ENCODE measurements at places on chromosomes 3 and 15.

DNA sequence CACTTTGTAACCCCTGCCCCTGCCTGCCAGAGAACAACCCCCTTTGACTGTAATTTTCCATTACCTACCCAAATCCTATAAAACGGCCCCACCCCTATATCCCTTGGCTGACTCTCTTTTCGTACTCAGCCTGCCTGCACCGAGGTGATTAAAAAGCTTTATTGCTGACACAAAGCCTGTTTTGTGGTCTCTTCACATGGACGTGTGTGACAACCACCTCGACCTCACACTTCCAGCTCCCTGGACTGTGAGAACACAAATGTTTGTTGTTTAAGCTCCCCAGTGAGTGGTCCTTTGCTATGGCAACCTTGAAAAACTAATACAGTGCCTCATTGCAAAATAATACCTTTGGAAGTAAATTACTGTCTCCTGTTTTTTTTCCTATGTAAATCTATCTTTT is 299.2 kb upstream of the POU1F1 start:
- no peak for DNase-seq

- no peak for DNase-seq
Observed at GRCh38 chr3:171775943-171776342, 34.3 kb downstream of the PLD1 start.

DNA sequence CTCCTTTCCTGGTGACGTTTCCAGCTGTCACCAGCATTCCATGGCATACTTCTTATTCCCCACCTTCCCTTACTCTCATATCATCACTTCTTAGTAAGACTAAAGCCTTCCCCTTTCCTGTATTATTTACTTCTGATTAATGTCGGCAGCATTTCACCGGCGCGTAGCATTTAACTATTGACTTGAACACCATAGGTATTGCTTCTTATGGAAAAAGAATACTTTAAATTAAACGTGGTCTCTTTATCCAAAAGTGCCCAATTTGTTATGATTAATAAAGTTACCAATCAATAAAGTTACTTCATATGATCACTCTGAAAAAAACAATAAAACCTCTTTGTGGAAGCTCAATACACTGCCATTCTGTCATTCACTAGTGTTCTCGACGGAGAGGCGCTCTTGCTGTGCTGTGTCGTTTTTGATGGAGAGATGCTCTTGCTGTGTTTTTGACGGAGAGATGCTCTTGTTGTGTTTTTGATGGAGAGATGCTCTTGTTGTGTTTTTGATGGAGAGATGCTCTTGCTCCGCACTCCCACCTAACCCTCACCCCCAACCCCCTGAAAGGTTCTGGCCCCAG is 165.0 kb downstream of the XXYLT1 start:
- no peak for DNase-seq

DNA sequence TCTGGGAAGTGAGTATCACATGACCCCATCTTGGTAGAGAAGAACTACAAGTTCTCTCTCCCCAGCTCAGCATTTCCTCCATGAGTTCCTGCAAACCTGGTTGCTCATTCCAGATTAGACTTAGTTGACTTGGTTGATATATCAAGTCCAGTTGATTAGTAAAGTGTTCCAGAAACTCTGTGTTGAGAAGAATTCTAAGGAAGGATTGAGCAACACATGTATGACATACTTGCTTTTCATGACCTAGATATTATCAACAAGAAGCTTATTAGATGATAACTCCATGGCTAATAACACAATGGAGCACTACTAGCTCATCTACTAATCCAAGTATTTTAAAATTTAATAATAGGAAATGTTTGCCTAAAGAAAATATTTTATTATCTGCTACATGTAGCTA is 6.4 kb upstream of the EID1 start:
- no peak for DNase-seq

DNA sequence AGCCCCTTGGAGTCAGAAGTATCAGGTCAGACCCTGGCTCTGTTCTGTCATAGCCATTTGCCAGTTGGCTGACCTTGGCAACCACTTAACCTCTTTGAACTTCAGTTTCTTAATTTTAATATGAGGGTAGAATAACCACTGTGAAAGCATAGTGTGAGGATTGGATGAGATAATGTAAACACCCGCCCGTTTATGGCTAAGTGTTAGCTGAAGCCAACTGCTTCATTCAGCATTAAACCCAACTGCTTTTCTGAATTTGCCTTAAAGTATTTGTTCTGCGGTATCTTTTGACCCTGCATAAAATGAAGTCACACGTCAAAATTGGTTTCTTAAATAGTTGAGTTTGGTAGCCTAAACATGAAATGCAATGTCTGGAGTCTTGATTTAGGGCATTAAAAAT is 121.5 kb upstream of the ABHD17C start:
- DNase-seq: no peak

GRCh38 chr3:94433811-94434210 is 370.9 kb downstream of the NSUN3 start:
- DNase-seq: no peak

- no peak for DNase-seq
Observed at GRCh38 chr3:191592105-191592504, 131.1 kb downstream of the PYDC2 start.

DNA sequence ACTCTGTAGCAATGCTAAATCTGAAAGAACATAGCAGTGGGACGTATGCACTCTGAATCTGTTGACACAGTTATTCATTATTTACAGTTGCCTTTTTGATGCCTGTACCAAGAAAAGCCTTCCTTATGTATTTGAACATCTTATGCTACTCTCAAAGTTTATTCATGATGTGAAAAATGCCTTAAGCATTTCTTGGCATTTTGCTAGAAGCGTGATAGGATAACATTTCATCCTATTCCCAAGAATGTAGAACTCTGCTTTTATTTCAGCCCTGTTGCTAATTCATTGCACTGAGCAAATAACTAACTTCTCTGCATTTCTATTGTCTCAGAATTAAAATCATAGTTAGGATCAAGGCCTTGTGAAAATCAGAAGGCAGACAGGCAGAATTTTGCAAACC is 105.5 kb downstream of the STRIT1 start:
- no peak for DNase-seq

DNA sequence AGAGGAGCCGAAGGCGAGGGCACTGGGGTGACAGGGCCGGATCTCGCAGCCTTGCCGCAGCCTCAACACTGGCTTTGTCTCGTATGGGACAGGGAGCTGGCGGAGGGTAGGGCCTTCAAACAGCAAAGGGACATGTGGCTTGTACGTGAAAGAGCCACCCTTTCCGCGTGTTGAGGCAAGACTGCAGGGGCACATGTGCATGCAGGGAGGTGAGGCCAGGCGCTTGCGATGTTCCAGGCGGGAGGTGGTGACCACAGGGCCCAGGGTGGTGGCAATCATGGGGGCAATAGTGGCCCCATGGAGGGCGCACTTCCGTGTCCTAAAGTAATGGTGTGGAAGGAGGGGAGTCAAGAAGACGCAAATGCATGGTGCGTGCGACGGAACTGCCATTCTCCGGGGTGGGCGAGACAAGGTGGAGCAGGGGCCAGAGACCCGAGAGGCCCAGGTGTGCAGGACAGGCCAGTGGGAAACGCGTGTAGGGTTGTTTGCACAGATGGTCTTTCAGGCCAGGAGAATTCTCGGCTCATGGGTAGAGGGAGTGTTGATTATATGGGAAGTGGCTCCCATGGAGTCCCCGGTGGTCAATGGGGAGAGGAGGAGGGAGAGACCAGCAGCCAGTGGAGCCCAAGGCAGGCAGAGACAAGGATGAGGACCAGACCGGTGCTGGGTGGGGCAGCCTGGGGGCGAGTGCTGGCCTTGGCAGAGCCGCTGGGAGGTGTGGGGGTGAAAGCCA is 45.8 kb upstream of the PCSK6 start:
- no peak for DNase-seq

DNA sequence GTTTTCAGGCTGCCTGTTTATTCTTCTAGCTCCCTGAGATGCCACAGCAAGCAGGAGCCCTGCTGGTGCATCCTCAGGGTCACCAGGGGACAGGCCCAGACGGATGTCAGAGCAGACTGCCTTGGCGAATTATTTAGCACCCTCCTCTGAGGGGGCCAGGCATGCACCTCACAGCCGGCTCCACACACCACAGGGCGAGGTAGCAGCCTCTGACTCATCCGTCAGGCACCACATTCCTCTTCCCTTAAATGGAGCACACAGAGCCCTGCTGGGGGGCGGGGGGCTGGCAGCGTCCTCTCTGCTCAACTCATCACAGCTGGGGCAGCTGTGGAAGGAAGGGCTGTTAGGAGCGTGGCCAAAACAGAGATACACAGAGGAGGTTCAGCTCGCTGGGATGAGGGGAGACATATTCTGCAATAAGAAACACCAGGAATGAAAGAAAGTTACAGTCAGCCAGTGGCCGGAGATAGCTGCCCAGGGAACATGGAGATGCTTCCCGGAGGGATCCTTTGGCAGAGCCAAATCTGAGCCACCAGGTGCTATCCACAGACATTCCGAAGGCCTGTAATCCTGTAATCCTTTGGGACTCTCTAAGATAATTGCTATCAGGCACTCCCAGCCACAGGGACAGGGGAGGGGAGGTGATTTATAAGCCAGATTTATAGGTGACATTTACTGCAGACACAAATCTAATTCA is 13.9 kb upstream of the PRICKLE2 start:
- DNase-seq: peak; percentile 46

- DNase-seq: no peak
Observed at GRCh38 chr15:48560321-48561051, 85.0 kb downstream of the FBN1 start.

GRCh38 chr3:9837701-9838582 is 5.9 kb downstream of the RPUSD3 start:
- DNase-seq: no peak

GRCh38 chr3:159884661-159885402 is 103.8 kb upstream of the IL12A start:
- no peak for DNase-seq

GRCh38 chr3:557972-558371 is 361.4 kb downstream of the CHL1 start:
- DNase-seq: no peak

DNA sequence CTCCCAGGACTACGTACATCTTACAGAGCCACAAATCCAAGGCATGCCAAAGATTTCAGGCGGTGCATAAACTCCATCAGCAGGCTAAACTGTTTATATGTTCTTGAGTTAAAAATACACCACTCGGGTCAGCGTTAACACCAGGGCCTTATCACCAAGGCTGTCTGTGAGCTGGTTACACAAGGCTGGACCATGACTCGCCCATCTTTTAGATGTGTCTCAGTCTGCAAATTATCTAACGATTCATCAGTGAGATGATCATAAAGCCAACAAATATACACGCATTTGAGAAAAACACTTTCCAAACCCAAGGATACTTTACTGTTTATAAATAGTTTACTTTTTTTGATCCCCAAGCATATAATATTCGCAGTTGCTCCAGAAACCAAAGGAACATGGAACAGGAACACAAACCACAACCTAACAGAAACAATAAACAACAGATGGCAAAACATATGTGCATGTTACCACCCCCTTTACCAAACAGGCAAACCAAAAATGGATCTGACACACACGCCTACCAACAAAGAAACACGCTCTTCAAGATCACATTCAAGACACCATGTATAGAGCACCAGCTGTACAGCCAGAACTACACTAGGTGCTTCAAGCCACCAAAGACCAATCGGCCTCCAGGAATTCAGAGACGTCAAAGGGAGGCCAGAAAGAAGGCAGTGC is 15.4 kb downstream of the LRIG1 start:
- DNase-seq: no peak

DNA sequence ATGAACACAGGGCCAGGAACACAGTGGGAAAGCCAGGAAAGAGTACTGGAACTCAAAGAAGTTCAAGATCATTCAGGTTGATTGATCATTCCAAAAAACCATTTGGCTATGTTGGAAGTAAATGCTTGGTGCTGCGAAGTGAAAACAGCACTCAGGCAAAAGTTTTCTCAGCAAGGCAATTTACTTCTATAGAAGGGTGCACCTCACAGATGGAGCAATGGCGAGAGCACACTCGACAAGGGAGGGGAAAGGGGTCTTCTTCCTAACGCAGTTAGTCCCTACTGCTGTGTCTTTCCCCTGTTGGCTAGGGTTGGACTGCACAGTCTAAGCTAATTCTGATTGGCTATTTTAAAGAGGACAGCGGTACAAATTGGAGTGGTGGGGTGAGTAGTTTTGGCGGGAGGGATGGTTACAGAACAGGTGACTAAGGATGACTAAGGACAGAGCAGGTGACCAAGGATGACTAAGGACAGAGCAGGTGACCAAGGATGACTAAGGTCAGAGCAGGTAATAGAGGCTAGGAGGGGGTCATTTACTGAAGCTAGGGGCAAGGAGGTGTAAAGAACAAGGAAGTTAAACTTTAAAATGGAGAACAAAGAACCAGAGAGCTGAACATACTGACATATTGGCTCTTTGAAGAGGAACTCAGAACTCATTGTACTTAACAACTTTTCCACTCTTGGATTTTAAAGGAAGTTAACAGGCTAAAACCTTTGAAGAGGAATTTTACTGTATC is 43.3 kb downstream of the HOMER2 start:
- no peak for DNase-seq

DNA sequence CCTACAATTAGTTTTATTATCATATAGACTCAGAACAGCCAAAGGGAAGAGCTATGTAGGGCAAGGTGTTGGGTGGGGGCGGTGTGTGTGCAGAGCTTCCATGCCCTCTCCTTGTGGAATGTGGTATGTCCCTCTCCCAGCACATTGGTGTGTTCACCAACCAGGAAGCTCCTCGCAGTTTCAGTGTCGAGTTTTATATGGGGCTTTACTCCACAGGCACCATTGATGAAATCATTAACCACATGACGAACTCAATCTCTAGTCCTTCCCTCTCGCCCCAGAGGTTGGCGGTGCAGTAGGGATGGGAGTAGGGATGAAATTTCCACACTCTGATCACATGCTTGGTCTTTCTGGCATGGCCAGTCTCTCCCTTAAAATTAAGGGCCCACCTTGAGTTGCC is 13.6 kb upstream of the SRP14 start:
- DNase-seq: no peak

DNA sequence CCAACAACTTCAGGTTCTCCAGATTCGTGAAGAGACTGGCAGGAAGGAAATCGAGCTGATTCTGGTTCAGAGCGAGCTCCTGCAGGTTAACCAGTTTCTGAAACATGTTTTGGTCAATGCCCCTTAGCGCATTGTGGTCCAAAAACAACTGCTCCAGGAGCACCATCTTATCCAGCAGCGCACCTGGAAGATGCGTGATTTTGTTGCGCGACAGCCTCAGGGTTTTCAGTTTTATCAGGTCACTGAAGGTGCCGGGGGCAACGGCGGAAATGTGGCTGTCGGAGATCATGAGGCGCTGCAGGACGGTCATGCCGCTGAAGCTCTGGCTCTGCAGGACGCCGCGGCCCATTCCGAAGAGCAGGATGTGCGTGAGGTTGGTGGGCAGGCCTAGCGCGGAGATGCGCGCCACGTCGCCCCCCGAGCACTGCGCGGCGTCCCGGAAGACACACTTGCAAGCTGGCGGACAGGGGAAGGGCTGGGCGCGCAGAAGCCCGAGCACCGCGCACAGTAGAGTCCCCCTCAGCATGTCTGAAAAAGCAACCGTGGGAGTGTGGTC is 1.2 kb downstream of the GP5 start:
- DNase-seq: no peak

- no peak for DNase-seq
Observed at GRCh38 chr3:14369675-14370669, 32.4 kb upstream of the SLC6A6 start.
